NCI-H1436 treated with DMSO at 0.1 percent for 48 hours (cell line): ENCODE measurements at places on chromosomes 7 and 10.

DNA sequence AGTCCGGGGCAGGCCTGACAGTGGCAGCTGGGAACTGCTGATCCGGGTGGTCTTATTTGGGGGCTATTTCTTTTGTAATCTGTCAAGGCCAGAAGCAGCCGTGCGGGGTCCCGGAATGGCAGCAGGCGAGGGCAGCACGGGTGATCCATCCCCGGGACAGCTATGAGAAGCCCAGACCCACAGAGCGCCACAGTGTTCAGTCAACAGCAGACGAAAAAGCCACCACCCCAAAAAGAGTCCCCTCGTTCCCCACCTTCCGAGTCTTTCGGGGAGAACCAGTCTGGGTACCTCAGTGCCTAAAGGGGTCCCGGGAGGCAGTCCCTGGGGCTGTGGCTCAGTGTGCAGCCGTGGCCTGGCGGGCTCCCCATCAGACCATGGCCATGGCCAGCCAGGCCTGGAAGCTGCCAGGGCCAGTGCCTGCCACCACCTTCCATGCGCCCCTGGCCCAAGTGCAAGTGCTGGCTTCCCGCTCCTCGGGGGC lies 125.1 kb upstream of the KCTD7 start:
- no peak for DNase-seq

GRCh38 chr7:80661729-80662128 lies 23.3 kb downstream of the CD36 start:
- no peak for DNase-seq

DNA sequence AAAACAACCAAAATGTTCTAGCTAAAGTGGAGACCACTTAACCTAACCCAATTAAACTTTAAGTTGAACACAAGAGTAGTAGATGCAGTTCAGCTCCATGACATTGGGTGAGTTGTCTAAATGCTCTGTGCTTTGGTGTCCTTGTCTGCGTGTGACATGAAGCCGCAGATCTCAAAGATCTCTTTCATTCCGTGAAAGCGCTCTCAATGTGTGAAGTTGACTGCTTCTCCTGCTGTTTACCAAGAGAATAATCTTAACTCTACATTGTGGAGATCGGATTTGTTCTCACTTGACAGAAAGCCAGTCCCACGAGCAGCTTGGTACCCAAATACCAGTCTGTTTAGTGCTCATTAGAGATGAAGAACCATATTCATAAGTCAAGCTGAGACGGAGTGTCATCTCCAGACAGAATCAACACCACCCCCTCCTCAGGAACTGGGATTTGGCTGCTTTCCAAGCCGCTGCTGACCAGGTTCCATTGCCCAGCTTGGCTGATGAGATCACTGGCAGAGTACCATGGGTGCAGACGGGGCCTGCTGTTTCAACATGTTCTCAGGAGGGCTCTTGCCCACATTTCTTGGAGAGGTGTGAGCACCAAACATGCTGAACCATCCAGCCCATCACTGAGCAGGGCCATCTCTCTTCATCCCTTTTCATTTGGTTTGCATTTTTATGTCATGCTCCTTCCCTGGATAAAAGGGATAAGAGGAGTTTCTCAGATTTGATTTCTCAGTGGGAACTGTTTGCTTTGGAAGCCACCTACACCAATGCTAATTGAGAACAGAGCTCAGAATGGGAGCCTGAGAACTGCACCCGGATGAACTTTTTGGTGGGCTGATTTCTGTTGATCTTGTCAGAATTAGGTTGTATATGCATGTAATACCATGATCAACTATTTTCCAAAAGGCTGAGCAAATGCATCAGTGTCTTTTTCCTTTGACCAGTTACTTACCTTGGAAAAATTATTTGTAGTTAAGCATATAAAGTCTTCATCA lies 95.8 kb upstream of the AGBL3 start:
- no peak for DNase-seq

- DNase-seq, result no peak
Observed at GRCh38 chr7:155326385-155326784, 28.7 kb downstream of the INSIG1 start.

GRCh38 chr7:27101957-27102580 lies 414 bp downstream of the HOXA2 start:
- DNase-seq, result no peak

DNA sequence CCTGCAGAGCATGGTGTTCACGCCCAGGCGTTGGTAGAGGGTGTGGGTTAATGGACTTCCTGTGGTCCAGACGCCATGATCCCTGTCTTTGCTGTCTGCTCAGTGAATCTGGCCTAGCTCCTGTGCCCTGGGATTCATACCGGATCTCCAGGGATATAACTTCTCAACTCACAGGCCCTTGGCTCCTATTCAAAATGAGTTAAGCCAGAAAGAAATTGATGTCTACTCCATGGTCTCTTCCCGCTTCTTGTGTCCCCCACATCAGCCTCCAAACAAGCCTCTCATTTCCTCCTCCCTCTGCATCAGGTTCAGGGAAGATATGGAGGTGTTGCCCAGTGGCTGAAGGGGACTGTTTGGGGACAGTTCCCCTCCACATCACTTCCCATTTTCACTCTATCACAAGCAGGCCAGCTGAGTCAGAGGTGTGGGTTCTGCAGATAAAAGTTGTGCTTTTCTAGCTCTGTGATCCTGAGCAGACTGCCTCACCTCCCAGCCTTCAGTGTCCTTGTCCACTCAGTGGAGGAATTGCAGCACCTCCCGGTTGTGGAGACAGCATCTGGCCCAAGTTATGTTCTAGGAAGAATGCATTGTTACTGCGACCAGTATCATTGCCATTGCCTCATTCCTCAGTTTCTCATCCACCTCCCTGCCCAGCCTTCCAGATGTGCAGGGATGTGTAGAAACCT lies 22.5 kb downstream of the AKR1E2 start:
- DNase-seq, result no peak

- DNase-seq, result no peak
Observed at GRCh38 chr7:7125963-7126362, 56.4 kb upstream of the C1GALT1 start.

- DNase-seq, result no peak
Observed at GRCh38 chr10:12252882-12253546, 57.0 kb downstream of the CDC123 start.

GRCh38 chr10:93032105-93032808 lies 28.3 kb upstream of the CYP26C1 start:
- DNase-seq, result no peak

DNA sequence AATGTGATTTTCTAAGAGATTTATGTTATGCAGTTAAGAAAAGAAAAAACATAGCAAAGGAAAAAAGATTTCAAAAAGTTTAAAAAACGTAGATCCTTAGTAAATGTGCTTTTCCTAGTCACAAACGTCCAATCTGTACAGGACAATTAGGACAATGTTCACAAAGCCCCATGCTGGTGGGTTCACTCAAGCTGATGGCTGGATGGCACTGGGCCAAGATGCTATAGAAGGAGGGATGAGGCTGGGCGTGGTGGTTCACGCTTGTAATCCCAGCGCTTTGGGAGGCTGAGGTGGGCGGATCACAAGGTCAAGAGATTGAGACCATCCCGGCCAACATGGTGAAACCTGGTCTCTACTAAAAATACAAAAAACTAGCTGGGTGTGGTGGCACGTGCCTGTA lies 22.1 kb downstream of the SVIL start:
- DNase-seq, result no peak

DNA sequence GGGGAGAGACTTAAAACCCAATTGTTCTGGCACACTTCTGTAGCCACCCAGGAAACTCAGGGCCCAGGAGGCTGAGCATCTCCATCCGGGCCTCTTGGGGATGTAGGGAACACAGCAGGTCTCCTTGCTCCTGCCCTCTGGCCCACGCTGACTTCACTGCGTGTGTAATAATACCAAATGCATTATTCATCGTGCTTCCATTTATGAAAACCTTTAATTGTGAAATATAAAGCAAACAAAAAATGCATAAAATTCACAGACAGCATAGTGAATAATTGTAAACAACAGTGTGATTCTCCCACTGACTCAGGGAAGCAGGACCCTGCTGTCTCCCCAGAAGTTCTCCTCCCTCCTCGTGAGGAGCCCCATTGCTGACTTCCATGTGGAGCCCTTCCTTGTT lies 70.3 kb upstream of the SHH start:
- DNase-seq, result no peak
